ENCODE measurements at places on chromosomes 1 and 21. TPM values are rescaled to one million over a fixed set of nuclear protein-coding genes. Genes with fewer than 3 reads are reported as not detected.

Gene PADI4
- polyA plus RNA-seq = not detected

Gene EFNA4
- 16.4 TPM for polyA plus RNA-seq

Gene ZFP69
- 5.1 TPM for polyA plus RNA-seq

Gene TRIM46
- polyA plus RNA-seq = 7.4 TPM

Gene CLDN14
- not detected for polyA plus RNA-seq

Gene ANGPTL3
- 0.16 TPM for polyA plus RNA-seq

Gene FAM177B
- polyA plus RNA-seq = not detected

Gene GNB1
- polyA plus RNA-seq = 78.6 TPM

Gene MAP3K21
- 11.7 TPM for polyA plus RNA-seq

Gene ARHGEF2
- polyA plus RNA-seq = 21.2 TPM

Gene S100A8
- polyA plus RNA-seq = not detected

Gene PRPF38B
- polyA plus RNA-seq = 74.2 TPM

DNA sequence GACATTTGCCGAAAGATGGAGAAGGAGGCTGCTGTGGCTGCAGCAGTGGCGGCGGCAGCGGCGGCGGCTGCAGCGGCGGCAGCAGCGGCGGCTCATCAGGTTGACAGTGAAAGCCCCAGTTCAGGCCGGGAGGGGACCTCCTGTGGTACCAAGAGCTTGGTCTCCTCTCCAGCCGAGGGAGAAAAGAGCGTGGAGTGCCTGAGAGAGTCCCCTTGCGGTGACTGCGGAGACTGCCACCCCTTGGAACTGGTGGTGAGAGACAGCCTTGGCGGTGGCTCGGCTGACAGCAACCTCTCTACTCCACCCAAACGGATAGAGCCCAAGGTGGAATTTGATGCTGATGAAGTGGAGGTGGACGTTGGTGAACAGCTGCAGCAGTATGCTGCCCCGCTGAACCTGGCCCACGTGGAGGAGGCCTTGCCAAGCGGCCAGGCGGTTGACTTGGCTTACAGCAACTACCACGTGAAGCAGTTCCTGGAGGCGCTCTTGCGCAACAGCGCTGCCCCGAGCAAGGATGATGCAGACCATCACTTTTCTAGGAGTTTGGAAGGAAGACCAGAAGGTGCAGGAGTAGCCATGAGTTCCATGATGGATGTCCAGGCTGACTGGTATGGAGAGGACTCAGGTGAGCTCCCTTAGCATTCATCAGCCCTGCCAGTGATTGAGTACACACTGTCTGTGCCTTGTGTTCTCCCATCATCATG, 6.3 kb downstream of the ZBTB8B start:
- peak; percentile 69 for DNase-seq

GRCh38 chr21:16169102-16169511, 439.3 kb downstream of the USP25 start:
- DNase-seq = no peak

DNA sequence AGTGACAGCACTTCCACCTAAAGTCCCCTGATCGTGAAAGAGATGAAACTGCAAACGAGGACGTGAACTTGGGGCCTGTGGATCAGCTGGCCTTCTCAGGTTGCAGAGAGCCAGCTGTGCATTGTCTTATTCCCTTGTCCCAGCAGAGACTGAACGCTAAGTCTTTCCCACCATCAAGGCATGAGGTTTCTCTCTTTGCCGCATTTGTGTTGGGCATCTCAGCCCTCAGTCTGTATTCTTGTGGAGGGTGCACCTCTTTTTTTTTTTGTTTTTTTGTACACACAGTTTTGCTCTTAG, 71.4 kb downstream of the KIF26B start:
- DNase-seq = no peak

DNA sequence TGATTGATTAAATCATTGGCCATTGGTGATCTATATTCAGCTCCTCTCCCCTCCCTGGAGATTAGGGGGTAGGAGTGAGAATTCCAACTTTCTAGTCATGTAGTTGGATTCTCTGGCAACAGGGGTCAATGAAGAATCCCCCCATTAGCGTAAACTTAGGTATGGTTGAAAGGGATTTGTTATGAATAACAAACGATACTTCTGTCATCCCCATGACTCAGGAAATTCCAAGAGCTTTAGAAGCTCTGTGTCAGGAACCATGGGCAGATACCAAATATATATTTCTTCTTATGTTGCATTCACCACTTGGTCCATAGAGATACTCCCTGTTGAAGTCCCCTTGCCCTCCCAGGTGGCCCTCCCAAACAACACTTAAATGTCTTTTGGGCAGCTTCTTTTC, 124.5 kb downstream of the DNM3 start:
- no peak for DNase-seq

GRCh38 chr1:40014812-40015594, 25.5 kb upstream of the CAP1 start:
- DNase-seq = no peak

DNA sequence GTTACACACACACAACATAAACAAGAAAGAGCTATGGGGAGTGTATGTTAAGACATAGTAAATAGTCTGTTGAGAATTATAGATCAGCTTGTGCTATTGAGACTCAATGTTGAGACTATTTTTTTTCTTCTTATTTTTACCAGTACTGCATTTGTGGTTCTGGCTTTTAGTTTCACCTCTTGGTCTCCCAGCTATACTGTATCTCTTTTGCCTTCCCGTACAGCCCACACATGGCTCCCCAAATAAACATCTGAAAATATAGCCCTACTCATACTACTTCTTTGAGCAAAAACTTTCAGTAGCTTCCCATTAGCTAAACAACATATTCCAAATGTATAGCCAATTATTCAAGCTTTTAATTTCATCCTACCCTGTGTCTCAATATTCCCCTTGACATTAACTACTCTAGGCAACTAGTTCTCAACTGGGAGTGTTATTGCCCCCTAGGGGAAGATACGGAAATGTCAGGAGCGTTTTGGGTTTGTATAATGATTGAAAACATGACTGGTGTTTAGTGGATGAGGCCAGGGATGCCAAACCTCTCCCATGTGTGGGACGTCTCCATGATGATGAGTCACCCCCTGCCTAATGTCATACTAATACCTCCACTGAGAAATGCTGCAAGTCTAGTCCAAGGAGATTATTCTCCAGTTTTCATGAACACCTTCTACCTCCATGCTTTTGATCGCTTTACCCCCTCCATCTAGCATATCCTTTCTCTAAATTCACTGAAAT, 6.8 kb downstream of the RPE65 start:
- peak; percentile 74 for DNase-seq

DNA sequence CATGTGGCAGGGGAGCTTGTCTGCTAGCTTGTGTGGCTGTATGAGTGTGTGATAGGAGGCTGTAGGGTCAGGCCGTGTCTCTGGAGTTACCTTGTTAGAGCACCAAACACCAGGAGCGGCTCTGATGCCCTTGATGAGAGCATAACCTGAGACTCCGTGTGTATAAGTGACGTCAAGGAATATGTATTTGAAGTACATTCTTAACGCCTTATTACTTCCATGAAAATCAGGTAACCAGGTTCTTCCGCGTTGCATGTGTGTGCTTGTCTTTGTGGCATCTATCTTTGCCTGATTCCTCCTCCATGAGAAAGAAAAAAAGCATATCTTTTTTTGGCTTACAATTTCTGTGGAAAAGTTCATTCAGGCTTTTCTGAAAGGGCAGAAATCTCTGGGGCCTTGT, 4.6 kb downstream of the OLFML3 start:
- DNase-seq = no peak

GRCh38 chr1:24933468-24933867, 3.4 kb upstream of the RUNX3 start:
- DNase-seq = peak; percentile 50

DNA sequence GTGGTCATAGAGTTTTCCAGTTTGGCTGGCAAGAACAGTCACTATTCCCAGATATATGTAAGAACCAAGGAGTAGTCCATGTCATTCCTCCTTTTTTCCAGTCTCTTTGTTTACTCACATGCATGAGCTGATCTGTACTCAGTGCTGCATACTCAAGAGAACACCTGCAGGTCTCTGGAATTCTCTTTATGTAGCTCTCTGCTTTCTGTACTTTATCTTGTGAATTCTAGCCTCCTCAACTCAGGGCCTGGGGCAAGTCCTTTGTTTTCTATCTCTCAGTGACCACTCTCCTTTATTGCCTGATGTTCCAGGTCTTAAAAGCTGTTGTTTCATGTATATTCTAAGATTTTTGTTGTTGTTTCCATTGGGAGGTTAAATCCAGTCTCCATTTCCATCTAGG, 478.9 kb downstream of the DPYD start:
- DNase-seq = peak; percentile 47

DNA sequence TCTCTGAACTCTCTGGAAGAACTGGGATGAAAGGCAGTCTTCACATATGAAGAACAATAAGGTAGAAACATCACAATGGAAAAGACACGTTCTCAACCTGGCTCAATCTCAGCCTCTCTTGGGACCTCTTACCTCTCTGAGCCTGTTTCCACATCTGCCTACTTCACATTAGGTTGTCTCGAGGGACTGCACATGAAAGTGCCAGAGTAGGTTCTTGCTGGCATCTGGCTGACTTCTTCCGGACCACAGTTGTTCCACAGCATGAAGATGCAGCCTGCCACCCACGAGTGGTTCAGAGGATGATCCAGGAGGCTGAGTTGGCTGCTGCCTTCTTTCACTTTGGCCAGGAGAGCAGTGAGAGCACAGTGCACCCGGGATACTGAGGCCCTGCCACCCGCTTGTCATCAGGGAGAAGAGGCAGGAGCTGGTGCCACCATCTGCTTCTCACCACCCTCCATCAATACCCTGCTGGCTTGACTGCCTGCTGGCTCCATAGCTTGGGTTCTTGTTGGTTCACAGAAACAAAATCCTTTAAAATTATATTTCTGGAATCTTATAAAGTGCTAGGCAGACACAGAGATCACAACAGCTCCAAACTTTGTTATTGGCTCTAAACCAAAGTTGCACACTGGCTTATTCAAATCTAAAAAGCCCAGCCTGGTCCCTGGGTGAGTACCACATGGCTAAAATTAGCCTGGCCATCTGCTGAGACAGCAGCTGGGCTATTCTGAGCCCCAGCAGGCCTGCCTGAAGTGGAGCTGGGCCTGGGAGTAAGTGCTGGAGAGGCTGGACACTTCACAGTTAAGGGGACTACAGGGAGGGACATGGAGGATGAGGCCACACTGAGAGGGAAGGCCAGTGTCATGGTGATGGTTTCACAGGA, 46.9 kb upstream of the LIN9 start:
- DNase-seq = no peak

DNA sequence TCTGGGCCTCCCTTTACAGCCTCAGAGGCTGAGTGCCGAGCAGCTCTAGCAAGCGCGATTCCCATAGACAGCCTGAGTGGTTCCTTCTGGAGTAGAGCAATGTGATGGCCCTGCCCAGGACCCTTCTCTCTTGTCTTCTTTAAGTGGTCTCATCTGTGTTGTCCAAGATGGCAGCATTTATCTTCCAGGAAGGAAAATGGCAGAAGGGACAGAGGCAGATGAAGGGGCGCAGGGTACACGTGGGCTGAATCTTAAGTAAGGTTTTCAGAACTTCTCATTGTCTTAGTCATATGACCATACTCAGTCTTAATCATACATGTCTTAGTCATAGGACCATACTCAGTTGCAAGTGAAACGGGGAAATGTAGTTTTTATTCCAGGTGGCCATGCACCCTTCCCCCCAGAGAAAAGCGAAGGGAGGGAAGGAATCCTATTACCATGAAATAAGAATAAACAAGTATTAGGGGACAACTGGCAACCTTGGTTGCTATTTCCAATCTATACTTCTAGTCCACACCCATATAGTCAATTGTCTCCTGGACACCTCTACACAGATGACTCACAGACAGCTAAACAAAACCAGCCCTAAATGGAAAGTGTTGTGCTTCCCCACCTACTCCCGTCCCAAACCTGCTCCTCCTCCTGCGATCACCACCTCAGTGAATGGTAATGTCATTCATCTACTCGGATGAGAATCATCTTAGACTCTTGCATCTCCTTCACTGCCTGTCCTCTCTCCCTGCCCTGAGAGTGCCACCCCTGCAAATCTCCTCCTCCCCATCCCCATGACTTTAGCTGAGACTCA, 13.3 kb downstream of the OVAAL start:
- DNase-seq = no peak

- no peak for DNase-seq
Observed at GRCh38 chr1:202627841-202628565, 82.3 kb downstream of the SYT2 start.

GRCh38 chr1:160618327-160618726, 28.5 kb downstream of the SLAMF1 start:
- no peak for DNase-seq

DNA sequence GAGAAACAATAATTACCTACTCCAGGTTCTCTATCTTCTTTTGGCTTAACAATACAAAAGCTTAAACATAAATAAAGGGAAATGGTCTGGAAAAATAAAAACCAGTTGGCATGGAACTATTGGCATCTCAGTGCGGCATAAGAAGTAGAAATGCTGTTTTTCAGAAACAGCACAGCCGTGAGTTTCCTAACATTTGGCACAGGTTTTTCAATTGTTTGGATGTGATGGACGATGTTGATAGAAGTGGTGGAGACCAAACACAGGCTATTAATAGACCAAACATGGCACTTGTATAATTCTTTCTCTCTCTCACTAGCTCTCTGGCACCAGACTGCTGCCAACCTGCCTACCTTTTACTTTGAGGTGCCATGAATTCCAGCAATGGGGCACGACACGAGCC, 36.2 kb downstream of the KCNN3 start:
- no peak for DNase-seq

DNA sequence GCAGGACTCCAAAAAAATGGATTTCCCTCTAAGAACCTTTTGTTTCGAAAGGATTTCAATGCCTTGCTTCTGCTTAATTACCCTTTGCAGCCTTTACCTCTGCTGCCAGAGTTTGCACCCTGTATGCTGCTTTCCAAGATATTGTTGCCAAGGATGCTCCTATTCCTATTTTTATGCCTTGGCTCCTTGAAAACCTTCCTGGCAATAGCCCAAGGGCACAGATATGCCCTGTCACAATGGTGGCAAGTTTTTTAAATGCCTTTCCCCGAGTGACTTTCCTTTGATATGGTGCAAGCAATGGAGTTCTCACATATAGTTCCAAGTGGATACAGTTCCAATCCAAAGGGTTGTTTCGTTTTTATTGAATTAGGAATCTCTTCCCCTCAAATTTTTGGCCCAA, 1983.0 kb downstream of the MRPL39 start:
- no peak for DNase-seq

DNA sequence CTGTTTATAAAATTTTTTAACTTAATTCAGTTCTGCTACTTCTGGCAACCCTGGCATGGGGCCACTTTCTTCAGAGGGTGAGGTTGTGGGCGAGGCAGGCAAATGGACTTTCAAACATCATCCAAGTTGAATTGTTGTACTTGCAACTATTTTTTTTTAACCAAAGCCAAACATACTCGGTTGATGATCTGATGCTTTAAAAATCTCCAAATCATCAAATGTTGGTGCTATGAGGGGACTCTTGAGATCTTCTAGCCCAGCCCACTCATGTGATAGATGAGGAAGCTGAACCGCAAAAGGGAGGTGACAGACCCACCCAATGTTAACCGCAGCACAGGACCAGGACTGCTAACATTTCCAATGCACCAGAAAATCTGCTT, 6.7 kb downstream of the SLC1A7 start:
- DNase-seq = no peak

DNA sequence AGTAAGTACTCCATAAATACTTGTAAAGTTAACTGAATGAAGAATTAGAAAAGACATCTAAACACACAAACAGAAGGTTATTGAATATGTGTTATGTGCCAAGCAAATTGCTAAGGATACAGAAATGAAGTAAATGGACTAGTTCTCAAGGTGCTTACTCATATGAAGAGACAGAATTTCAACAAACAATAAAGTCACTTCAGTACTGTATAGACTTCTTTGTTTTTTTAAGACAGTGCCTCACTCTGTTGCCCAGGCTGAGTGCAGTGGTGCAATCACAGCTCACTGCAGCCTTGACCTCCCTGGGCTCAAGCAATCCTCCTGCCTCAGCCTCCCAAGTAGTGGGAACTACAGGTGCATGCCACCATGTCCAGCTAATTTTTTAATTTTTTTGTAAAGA, 57.3 kb downstream of the SERBP1 start:
- no peak for DNase-seq
